ENCODE measurements at places on chromosomes 12 and 14.
A peak's percentile ranks its signal among the peaks of the same experiment; 100 is the strongest.

GRCh38 chr12:67991158-67991557 is 1.9 kb downstream of the IFNG-AS1 start:
- peak; percentile 43 for DNase-seq

GRCh38 chr14:102297436-102298170 is 7.4 kb downstream of the MOK start:
- no peak for DNase-seq

DNA sequence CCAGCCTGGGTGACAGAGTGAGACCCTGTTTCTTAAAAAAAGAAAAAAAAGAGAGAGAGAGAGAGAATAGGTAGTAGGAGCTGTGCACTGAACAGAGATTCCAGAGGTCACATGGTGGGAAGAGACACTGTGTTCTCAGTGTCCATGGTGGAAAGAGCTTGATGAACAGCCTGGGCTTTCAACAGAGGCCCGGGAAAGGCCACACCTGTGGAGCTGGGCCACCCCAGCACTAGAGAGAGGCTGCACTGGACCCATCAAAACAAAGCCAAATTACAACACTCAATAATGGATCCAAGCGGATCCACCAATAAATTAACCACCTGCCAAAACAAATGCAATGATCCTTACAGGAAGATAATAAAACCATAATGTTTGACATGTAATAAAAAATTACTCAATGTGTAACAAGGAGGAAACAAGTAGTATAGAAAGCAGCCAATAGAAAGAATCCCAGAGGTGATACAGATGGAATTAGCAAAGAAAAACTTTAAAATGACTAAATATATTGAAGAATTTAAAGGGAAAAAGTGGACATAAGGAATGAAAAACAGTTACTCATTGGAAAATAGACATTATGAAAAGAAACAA is 44.8 kb upstream of the BCL2L14 start:
- DNase-seq: no peak

DNA sequence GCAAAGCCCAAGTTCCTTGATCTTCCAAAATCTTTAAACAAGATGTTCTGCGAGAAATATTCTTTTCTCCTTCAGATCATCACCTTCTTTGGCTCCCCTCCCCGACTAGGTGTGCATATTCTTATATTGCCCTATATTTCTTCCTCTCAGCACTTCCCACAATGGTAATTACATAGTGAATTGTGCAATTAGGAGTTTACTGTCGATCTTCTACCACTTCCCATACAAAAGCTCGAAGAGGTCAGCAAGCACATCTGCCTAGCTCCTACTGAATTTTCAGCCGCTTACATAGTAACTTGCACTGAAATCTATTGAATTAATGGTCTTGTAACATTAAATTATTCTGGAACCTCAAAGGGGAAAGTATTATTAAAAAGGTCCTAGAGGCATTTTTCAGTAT is 16.7 kb downstream of the OSBPL8 start:
- no peak for DNase-seq

DNA sequence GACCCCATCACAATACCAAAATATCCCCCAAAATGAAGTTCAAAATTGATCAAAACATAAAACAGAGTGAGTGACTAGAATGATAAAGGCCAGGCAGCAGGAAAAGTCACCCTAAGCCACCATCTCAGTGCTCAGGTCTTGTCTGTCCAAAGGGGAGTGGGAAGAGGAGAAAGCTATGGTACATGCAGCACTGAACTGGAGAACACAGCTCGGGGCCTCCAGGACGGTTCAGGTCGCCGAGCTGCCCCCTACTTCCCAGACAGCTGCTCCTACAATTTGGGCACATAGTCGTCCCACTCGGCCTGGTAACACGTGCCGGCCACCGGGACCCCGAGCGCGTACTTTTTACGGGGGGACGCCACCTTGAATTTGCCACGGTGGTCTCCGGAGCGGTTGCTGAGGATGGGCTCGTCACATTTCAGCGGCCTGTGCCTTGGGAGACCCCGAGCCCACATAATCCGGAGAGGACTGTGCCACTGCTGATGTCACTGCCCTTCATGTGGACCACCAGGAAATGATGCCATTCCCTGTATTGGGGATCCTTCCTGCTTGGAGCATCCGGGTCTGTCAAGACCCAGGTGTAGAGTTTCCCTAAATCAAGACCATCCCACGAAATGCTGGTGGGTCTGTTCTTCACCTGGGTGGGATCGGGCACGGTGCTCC is 31.6 kb downstream of the AK7 start:
- peak; percentile 3 for DNase-seq

GRCh38 chr12:56684745-56685359 is 3.2 kb downstream of the PTGES3 start:
- no peak for DNase-seq

GRCh38 chr12:22377731-22378496 is 43.4 kb upstream of the ST8SIA1 start:
- no peak for DNase-seq

GRCh38 chr14:37890095-37890494 is 294.7 kb downstream of the TTC6 start:
- no peak for DNase-seq

DNA sequence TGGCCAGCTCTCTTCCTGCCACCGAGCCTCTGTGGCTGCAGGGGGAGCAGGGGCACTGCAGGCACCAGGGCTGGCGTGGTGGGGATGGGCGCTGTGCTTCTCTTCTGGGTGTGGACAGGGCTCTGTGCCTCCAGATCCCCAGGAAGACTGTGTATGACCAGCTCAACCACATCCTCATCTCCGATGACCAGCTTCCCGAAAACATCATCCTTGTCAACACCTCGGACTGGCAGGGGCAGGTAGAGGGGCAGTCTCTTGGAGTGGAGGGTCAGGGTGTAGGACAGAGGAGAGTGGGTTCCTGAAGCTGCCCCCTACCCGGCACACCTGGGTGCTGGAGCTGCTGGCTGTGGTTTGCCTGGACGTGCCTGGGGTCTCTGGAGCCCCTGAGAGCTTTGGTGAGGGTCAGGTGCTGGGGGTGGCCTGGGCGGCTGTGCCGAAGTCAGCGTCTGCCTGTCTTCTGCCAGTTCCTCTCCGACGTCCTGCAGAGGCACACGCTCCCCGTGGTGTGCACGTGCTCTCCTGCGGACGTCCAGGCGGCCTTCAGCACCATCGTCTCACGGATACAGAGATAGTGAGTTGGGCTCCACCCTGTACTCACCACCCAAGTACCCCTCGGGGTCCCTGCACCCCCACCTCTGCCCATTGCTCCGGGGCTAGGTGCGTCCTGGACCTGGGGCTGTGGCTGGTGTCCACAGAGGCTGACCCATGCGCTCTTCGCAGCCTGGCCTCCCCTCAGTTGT is 15.8 kb upstream of the TEX22 start:
- DNase-seq: no peak

DNA sequence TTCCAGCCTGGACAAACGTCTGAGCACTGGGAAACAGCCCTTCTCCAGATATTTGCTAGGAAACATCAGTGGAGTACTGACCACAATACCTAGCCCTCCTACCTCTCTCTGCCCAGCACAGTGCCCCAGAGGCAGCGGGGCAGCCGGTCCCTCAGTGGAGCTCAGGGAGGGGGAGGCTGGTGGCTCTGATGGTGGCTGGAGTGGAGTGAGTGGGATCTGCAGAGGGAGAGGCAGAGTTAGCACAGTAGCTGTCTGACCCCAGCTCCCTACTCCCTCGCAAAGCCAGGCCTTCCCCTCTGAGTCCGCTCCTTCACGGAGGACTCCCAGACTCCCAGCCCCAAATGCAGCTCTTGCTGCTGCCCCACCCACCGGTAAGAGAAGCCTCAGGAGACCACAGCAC is 30.0 kb downstream of the NCKAP5L start:
- no peak for DNase-seq
